Dermis microvascular lymphatic vessel endothelial cell (primary cell): ENCODE measurements at places on chromosomes 6 and 20.

GRCh38 chr20:19817017-19817416 is 59.0 kb downstream of the RIN2 start:
- peak; percentile 99 for DNase-seq

DNA sequence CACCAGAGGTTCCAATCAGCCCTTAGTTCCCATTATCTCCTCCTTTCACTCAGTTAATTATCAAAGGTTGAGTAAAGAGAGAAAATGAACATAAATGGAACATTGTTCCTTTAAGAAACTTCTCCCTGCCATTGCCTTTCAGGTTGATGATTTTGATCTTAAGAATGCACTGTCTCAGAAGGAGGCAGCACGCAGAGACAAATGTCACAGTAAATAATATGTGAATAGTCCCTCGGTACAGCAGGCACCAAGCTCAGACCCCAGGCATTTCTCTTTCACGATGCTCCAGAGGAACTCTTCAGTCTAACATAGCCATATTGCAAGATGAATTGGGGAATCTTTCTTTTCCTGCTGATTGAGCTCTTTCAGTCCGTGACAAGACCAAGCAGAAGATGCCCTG is 435.3 kb upstream of the SPTLC3 start:
- DNase-seq, result no peak

GRCh38 chr20:5870568-5870981 is 79.8 kb downstream of the TRMT6 start:
- no peak for DNase-seq

DNA sequence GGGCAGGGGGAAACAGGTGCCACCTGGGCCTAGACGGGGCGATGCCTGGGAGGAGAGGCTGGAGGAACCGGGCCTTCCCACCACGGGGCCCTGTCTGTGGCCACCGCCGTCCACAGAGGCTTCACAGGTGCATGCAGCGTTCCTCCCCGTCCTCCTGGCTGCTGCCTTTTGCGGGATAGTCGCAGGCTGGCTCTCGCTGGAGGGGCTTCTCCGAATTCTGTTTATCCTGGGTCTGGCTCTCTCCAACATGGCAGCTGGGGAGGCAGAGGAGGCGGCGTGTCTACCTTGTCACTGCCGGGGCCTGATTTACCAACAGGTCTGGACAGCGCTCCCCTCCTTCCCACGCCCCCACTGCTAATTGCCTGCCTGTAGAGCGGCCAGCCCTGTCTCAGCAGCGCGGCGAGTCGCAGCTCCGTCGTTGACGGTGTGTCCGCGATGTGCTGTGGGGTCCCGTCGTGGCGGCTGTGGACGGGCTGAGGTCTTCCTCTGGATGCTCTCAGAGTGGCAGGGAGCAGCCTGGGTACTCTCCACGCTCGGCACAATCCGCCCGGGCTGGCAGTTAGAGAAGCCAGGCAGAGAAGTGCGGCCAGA is 262.9 kb downstream of the TAF4 start:
- no peak for DNase-seq
